ENCODE measurements at places on chromosomes 3 and 15. TPM values are rescaled to one million over a fixed set of nuclear protein-coding genes. Genes with fewer than 3 reads are reported as not detected.

- no peak overlapping the region for H3K4me3 ChIP-seq
- H3K4me1 ChIP-seq: no peaks in the 10 kb centered on the region
- no peak overlapping the region for H3K27ac ChIP-seq
- no peak for DNase-seq
Measured at GRCh38 chr3:12421132-12421531, 63.1 kb upstream of the TSEN2 start.

- no peaks in the 10 kb centered on the region for H3K36me3 ChIP-seq
- H3K27me3 ChIP-seq: no peaks in the 10 kb centered on the region
- DNase-seq: no peak
- no peak overlapping the region for H3K27ac ChIP-seq
- H3K4me1 ChIP-seq: no peaks in the 10 kb centered on the region
Measured at GRCh38 chr3:119338754-119339153, 44.6 kb downstream of the ARHGAP31 start.

- H3K27me3 ChIP-seq: no peaks in the 10 kb centered on the region
- no peaks in the 10 kb centered on the region for H3K36me3 ChIP-seq
- no peak overlapping the region for H3K4me3 ChIP-seq
Measured at GRCh38 chr3:150639262-150639661, 36.1 kb downstream of the SELENOT start.

GRCh38 chr3:10389995-10390394, 69.1 kb upstream of the SEC13 start:
- H3K27ac ChIP-seq: no peak overlapping the region
- H3K4me3 ChIP-seq: no peak overlapping the region
- no peaks in the 10 kb centered on the region for H3K4me1 ChIP-seq
- H3K27me3 ChIP-seq: peaks cover 57% of the 10 kb centered on the region

DNA sequence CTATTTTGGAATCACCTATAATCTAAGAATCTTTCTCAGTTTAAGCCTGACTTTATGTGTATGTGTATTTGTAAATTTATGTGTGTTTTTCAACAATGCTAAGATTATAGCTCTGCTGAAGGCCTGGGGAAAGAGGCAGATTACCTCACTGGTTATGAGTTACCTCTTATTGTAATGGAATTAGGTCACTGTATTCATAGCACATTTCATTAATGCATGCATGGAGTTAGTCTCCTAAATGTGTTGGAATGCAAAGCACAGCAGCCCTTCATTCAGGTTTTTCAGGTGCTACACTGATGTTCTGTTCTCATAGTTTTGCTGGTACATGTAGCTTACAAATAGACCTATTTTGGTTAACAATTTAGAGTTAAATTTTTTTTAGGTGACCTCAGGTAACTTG, 9.5 kb downstream of the GPR87 start:
- peaks cover 2% of the 10 kb centered on the region for H3K27me3 ChIP-seq
- H3K36me3 ChIP-seq: no peaks in the 10 kb centered on the region
- no peaks in the 10 kb centered on the region for H3K4me1 ChIP-seq
- no peak for DNase-seq

DNA sequence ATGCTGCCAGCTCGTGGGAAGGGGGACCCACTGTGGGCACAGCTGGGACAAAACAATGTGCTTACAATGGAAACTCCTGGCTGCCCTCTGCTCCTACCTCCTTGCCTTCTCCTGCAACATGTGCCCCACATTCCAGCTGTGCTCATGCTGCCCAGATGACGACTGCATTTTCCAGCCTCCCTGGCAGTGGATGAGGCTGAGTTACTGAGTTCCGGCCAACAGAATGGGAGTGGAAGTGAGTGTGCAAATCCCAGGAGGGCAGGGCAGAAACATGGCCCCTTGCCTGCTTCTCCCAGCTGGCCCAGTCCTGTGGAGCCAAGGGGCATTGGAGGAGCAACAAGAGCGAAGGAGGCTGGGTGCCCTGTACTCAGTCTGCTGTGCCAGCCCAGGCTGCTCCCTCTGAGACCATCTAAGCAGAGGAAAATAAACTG, 17.1 kb downstream of the KLF15 start:
- no peak for DNase-seq
- H3K4me3 ChIP-seq: no peak overlapping the region
- no peaks in the 10 kb centered on the region for H3K27me3 ChIP-seq
- H3K36me3 ChIP-seq: no peaks in the 10 kb centered on the region
- no peak overlapping the region for H3K27ac ChIP-seq
- H3K4me1 ChIP-seq: peaks cover 3% of the 10 kb centered on the region

GRCh38 chr3:130738241-130738640, 8.4 kb downstream of the PIK3R4 start:
- no peak overlapping the region for H3K27ac ChIP-seq
- no peaks in the 10 kb centered on the region for H3K4me1 ChIP-seq
- H3K4me3 ChIP-seq: no peak overlapping the region
- H3K36me3 ChIP-seq: peaks cover 75% of the 10 kb centered on the region
- no peak for DNase-seq

DNA sequence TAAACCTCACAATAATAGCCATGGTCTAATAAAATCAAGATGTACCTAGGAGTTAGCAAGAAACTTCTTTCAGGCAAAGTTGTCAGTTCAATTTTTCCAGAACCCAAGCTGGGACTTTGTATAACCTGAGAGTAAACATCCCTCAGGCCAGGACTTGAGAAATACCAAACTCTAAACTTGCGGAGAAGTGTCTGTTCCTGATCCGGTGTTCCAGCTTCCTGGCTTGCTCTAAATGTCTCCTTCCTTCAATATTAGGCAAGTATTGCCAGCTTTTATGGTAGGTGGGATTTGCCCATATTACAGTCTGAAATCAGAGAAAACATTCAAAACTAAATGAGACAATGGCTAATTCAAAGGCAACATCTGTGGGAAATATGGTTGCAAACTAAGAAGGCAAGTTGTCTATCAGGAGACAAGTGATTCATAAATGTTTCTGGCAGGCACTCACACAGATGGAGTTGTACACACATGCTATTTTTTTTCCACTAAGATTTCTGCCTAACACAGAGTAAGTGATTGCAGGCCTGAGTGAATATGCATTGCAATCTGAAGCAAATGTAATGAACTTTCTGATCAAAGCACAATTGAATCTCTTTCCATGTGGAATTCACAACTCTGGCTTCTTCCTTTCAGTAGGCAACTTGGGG, 88.3 kb upstream of the COL8A1 start:
- H3K4me1 ChIP-seq: no peaks in the 10 kb centered on the region
- H3K27ac ChIP-seq: no peak overlapping the region
- DNase-seq: no peak
- no peaks in the 10 kb centered on the region for H3K36me3 ChIP-seq
- H3K27me3 ChIP-seq: no peaks in the 10 kb centered on the region

- H3K36me3 ChIP-seq: no peaks in the 10 kb centered on the region
- H3K4me1 ChIP-seq: no peaks in the 10 kb centered on the region
- H3K27me3 ChIP-seq: no peaks in the 10 kb centered on the region
- no peak for DNase-seq
- no peak overlapping the region for H3K4me3 ChIP-seq
Measured at GRCh38 chr3:188051801-188052168, 102.2 kb upstream of the LPP start.

GRCh38 chr3:172066880-172067796, 27.8 kb downstream of the FNDC3B start:
- no peak for DNase-seq
- peaks cover 11% of the 10 kb centered on the region for H3K4me1 ChIP-seq
- H3K27me3 ChIP-seq: no peaks in the 10 kb centered on the region
- peak overlapping the region; percentile 92 for H3K27ac ChIP-seq

GRCh38 chr3:4509983-4510755, 17.0 kb downstream of the ITPR1 start:
- no peaks in the 10 kb centered on the region for H3K36me3 ChIP-seq
- H3K4me3 ChIP-seq: no peak overlapping the region
- H3K4me1 ChIP-seq: peaks cover 58% of the 10 kb centered on the region
- DNase-seq: no peak
- H3K27ac ChIP-seq: no peak overlapping the region

DNA sequence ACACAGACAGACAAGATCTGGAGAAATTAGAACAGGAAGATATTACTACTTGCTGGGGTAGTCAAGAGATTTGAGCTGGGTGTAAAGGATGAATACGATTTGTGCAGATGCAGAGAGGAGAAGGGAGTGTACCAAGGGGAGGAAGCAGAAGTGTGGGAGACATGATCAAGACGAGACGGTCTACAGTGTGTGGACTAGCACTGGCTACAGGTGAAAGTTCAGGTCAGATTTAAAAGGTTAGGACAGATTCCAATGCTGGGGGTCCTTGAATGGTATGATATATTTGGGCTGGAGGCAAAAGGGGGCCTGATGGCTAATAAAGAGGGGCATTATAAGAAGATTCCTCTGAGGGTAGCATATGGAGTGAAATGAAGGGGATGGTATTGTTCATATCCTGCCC, 12.1 kb downstream of the LDHAL6B start:
- H3K4me1 ChIP-seq: no peaks in the 10 kb centered on the region
- peaks cover 17% of the 10 kb centered on the region for H3K27me3 ChIP-seq
- H3K36me3 ChIP-seq: no peaks in the 10 kb centered on the region
- no peak for DNase-seq

GRCh38 chr3:89261673-89262072, 154.3 kb downstream of the EPHA3 start:
- no peak overlapping the region for H3K4me3 ChIP-seq
- H3K27ac ChIP-seq: no peak overlapping the region
- no peaks in the 10 kb centered on the region for H3K4me1 ChIP-seq
- DNase-seq: no peak
- H3K36me3 ChIP-seq: no peaks in the 10 kb centered on the region

- DNase-seq: no peak
- H3K27ac ChIP-seq: no peak overlapping the region
- no peak overlapping the region for H3K4me3 ChIP-seq
- no peaks in the 10 kb centered on the region for H3K4me1 ChIP-seq
- no peaks in the 10 kb centered on the region for H3K27me3 ChIP-seq
Measured at GRCh38 chr15:76566276-76566675, 229.7 kb downstream of the ISL2 start.

GRCh38 chr15:72507402-72508092, 33.4 kb downstream of the ARIH1 start:
- H3K4me1 ChIP-seq: no peaks in the 10 kb centered on the region
- H3K4me3 ChIP-seq: no peak overlapping the region
- no peaks in the 10 kb centered on the region for H3K36me3 ChIP-seq

DNA sequence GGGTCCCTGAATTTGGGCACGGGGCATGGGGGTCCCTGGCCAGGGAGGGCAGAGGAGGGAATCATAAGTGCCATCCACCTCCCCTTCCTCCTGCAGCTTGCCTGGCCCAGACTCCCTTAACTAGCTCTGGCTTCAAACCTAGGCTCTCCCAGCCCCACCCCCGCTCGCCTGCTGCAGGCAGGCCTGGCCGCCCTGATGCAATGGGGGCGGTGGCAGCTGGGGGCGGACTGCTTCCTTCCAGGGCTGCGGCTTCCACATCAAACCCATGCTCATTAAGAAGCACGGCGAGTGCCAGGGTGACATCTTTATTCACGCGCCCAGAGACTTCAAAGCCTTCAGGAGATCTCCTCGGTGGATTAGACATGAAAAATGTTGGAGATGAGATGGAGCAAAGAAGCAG, 123.1 kb downstream of the TPRA1 start:
- H3K27ac ChIP-seq: no peak overlapping the region
- H3K4me3 ChIP-seq: no peak overlapping the region
- H3K36me3 ChIP-seq: no peaks in the 10 kb centered on the region
- H3K27me3 ChIP-seq: no peaks in the 10 kb centered on the region
- DNase-seq: no peak
- no peaks in the 10 kb centered on the region for H3K4me1 ChIP-seq

DNA sequence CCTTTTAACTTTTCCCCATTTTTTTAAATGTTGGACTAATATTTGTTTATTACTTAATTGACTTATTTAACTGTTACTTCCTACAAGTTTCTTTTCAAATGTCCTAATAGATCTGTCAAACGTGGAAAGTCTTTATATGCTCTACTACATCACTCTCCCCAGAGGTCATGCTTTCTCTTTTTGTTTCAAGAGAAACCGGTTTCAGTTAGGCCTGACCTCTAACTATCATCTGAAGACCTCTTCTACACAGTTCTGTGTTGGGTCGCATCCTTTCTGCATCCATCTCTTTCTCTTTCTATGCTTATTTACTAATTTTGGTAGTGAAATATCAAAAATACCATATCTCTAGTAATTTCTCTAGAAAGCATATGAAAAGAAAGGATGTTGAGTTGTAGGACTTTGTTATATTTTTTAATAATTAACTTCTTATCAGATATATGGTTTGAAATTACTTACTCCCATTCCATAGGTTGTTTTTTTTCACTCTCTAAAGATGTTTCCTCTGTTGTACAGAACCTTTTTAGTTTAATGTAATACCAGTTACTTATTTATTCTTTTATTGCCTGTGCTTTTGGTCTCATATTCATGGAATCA, 781.2 kb upstream of the ARPP21 start:
- no peak overlapping the region for H3K27ac ChIP-seq
- no peak overlapping the region for H3K4me3 ChIP-seq
- no peak for DNase-seq
- no peaks in the 10 kb centered on the region for H3K27me3 ChIP-seq
- no peaks in the 10 kb centered on the region for H3K4me1 ChIP-seq

GRCh38 chr3:107978131-107979055, 112.4 kb downstream of the CD47 start:
- DNase-seq: no peak
- no peak overlapping the region for H3K27ac ChIP-seq
- no peaks in the 10 kb centered on the region for H3K36me3 ChIP-seq
- no peak overlapping the region for H3K4me3 ChIP-seq

GRCh38 chr15:20349774-20350498, 191.7 kb downstream of the GOLGA6L6 start:
- DNase-seq: no peak

DNA sequence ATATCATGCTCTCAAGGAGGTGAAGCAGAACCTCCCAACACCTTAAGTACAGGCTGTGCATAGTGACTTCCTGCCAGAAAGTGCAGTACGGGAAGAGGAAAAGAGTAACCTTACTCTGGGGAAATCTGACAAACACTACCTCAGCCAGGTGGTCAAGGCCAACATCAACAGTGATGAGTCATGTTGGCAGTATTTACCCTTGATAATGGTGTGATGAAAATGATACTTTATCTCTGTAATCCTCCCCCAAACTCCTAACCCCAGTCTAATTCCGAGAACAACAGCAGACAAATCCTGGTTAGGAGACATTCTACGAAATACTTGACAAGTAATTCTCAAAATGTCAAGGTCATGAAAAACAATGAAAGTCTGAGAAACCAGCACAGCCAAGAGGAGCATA, 26.5 kb downstream of the ANKDD1A start:
- H3K36me3 ChIP-seq: no peaks in the 10 kb centered on the region
- peaks cover 3% of the 10 kb centered on the region for H3K4me1 ChIP-seq

GNAT1 gene
- total RNA-seq: not detected

CLRN1 gene
- not detected for total RNA-seq

KBTBD13 gene
- 0.11 TPM for total RNA-seq

VGLL4 gene
- 10.9 TPM for total RNA-seq

PATL2 gene
- total RNA-seq: 0.86 TPM

NT5DC2 gene
- total RNA-seq: 168 TPM

FSTL1 gene
- 0.83 TPM for total RNA-seq

BCHE gene
- 0.20 TPM for total RNA-seq

ADAM10 gene
- 87.1 TPM for total RNA-seq

MCTP2 gene
- 0.07 TPM for total RNA-seq

CPN2 gene
- not detected for total RNA-seq

SNTN gene
- total RNA-seq: not detected

Measured in K562 (cell line).